ENCODE measurements at places on chromosomes 12 and 14.

DNA sequence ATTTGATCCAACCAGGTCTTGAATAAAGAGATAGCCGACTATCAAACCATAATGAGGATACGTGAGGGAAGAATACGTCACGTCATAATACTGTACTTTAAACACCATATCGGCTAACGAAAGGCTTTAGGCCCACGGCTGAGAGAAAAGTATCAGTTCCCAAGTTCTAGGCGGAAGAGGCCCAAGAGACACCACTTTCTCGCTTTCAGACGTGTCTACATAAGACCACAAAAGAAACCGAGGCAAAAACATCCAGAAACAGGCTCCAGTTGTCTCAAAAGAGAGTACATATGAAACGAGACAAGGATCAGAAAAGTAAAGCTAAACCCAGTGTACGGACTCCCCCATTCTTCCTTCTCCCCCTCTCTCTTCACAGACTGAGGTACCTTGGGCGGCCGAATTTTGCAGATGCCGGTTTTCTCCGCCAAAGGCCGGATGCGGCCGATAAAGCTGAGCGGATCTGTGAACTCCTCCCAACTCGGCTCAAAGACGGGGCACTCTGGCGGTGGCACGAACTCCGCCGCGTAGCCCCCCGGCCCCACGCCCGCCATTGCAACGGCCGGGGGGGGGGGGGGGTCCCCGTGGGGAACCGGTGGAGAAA lies 479 bp downstream of the KDM5A start:
- no peak for DNase-seq

DNA sequence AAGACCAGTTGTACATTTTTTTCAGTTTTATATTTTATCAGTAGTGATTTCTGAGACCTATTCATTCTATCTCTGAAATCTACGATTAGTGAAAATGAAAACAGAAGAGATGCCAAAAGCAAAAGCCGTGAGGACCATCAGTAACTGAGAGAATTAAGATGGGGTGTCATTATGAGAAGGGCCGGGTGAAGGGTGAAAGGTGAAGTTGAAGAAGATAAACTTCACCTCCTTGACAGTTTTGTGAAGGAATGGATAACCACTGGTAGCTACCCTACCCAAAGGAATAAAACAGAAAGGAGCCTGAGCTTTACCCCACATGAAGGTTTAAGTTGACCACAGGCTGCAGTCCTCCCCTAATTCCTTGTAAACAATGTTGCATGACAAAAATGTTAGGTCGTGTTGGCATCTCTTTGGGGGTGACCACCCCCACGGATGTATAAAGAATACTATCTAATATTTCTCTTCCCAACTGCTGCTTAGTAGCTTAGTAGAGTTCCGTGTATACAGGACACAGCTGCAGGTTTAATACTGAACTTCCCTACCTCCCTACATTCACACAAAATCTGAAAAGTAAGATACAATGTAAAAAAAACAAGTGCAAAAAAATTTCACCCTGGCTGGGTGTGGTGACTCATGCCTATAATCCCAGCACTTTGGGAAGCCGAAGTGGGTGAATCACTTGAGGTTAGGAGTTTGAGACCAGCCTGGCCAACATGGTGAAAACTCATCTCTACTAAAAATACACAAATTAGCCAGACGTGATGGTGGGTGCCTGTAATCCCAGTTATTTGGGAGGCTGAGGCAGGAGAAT lies 23.9 kb downstream of the GPR19 start:
- no peak for DNase-seq

- no peak for DNase-seq
These were observed 14.9 kb upstream of the IFT81 start for GRCh38 chr12:110109037-110109836.

DNA sequence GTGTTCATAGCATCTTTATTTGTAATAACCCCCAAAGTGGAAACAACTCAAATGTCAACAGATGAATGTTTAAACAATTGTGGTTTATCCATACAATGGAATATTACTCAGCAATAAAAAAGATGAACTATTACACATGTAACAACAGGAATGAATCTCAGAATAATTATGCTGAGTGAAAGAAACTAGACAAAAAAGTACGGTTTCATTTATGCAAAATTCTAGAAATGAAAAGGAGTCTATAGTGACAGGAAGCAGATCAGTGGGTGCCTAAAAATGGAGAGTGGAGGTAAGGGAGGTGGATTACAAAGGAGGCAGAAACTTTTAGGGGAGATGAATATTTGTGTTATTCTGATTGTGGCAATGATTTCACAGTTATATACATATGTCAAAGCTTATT lies 4.8 kb downstream of the PRKCH start:
- no peak for DNase-seq

DNA sequence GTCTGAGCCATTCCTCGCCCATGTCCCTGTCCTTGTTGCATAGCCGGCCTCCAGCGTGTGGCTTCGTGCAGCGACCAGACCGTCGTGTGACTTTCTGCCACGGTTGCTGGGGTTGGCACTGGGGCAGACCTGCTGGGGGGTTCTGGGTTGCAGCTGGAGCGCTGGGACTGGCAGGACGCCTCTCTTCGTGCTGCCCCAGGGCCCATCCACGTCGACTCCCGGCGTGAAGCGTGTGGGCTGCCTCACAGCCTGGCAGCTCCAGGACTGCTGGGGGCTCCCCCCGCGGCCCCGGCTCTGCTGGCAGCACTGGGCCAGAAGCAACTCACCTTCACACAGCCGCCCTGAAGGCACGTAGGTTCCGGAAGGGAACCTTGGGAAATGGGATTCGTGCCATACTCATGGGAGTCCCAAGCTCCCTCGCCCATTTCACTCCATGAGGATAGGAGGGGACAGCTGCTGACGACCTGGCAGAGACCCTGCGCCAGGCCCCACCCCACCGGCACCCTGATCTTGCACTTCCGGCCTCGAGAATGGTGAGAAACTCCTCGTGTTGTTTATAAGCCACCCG lies 51.9 kb downstream of the GALNT9 start:
- no peak for DNase-seq

DNA sequence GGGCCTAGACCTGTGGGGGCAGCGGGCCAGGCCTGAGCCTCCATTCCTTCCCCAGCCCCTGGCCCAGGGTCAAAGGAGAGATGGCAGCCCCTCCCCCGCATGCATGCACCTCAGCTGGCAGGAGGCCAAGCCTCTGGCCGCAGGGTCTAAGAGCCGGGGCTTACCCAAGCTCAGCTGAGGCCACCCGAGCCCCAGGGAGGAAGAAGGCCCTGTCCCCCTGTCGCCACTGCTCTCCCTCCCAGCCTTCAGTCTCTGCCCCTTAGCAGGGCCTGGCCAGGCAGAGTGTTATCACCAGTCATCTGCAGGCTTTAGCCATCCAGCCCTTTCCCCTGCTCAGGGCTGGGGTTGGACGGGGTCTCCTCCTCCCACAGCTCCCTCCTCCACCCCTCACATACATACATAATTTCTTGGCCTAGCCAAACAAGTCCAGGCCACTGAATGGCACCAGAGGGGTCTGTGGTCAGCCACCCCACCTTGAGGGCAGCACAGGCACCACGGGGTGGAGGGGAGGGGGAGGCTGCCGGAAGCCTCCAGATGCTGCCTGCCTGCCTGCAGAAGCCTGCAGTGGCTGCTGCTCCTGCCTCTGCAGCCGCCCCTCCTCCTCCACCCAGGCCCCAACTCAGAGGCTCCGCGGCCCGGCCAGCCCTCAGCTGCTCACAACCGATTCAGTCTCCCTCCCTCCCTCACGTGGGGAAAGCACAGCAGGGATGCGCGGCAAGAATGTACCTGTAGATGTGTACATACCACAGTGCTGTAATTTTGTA lies 22.8 kb downstream of the RAB35 start:
- no peak for DNase-seq

GRCh38 chr12:93348575-93349435 lies 28.9 kb upstream of the NUDT4 start:
- DNase-seq = no peak

GRCh38 chr14:77063571-77064171 lies 34.4 kb upstream of the CIPC start:
- no peak for DNase-seq

DNA sequence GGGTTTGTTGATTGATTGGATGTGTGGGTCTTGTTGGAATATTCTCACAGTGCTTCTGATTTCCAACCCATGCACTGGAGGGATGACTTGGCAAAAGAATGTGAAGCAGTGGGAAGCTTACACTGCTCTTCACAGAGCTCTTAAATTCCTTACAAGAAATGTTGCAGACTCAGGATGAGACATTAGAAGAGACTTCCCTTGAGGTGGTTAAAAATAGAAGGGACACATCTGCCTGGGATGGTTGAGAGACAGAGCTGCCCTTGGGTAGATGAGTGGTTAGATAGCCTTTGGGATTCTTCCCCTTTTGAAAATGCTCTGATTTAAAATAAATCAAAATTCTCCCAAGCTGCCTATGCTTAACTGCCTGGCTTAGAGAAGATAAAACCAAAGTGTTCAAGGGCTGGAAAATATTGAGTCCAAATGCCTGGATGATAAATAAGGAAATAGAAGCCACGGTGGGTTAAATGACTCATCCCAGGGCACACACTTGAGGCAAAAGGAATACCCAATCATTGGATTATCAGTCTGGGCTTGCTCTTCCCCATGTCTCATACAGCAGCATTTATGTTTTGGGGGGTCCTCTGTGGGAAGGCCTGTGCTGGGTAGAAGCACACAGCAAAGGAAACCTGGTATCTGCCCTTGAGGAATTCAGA lies 264.3 kb downstream of the AKAP6 start:
- no peak for DNase-seq

- no peak for DNase-seq
These were observed 230.0 kb downstream of the MSRB3 start for GRCh38 chr12:65508276-65509035.

DNA sequence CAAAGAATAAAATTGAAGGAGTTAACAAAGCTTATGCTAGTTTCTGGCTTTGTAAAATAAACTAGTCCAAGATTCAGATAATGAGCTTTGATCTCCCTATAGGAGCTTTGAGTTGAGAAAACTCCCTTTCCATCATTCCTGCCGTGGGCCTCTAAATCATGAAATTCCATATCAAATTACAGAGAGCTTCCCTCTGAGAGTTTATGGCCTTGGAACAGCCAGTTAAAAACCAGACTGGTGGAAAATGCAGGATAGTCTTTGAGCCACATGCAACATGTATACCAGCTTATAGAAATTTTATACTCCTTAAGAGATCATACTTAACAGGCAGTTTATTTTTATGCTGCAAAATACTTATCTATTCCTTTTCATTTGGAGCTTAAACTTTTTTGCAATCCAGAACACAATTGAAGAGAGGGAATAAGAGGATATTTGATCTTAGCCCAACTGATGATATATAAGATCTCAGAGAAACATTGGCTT lies 175.8 kb upstream of the ATP2B1 start:
- no peak for DNase-seq

GRCh38 chr12:130041983-130042812 lies 120.1 kb upstream of the FZD10 start:
- DNase-seq = peak; percentile 6

- DNase-seq = no peak
These were observed 16.7 kb upstream of the CRY1 start for GRCh38 chr12:107109726-107110719.

DNA sequence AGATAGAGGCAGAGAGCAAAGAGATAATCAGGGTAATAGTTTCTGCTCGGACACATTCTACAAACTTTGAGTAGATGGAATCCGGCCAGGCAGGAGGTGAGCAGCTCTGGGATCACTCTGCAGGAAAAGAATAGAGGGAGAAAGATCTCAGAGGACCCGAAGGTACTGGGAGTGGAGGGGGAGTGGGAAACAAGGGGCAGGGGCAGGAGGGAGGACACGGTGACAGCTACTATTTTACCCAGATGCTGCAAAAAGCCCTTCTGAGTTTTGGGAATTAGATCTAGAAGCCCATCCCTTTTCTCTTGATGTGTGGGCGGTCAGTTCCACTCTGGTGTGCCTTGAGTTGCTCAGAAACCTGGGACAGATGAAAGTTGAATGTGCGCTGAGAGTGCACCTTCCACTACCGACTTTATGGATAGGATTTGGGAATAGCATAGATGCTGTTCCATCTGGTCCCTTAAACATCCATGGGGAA lies 556 bp downstream of the GPRC5A start:
- no peak for DNase-seq

GRCh38 chr12:129641926-129642325 lies 261.9 kb downstream of the TMEM132D start:
- DNase-seq = no peak

GRCh38 chr12:49230805-49231194 lies 34.1 kb upstream of the TUBA1C start:
- no peak for DNase-seq

GRCh38 chr14:68719634-68720384 lies 73.1 kb downstream of the ZFP36L1 start:
- DNase-seq = no peak

DNA sequence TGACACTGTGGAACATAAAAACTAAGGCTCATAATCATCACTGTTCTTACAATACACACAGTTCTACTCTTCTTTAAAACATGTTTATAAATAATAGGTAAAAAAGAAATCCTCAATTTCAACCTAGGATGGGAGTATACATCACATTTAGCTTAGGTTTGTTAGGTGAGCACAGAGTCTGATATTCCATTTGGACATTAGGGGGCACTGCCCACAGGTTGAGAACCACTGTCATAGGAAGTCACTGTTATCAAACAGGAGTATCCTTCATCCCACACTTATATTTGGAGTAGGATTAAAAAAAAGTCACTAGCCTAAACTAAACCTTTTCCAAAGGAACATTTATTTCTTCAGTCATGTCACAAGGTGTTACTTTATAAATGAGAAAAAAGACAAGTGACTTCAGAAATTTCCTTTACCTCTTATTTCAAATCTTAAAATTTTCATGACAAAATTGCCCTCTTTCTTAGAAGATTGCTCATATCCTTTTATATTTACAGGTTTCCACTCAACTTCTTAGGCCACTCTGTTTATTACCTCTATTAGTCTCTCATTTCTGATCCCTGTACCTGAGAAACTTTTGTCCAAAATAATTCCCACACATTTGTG lies 240.6 kb downstream of the CPNE8 start:
- peak; percentile 27 for DNase-seq

DNA sequence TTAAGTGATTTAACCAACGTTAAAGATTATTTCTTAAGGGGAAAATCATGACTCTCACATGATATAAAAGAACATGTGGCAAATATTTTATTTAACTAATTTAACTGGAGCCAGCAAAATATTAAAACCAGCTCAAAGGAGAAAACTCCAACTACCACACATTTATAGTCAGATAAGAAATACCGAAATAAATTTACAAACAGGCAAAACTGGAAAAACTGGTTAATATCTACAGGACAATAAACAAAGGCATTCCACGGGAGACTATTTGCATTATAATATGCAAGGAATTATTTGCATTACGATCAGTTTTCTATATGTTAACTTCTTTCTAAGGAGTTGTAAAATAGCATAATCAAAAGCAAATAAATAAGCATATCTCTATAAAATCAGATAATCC lies 13.8 kb upstream of the BCL2L14 start:
- no peak for DNase-seq

DNA sequence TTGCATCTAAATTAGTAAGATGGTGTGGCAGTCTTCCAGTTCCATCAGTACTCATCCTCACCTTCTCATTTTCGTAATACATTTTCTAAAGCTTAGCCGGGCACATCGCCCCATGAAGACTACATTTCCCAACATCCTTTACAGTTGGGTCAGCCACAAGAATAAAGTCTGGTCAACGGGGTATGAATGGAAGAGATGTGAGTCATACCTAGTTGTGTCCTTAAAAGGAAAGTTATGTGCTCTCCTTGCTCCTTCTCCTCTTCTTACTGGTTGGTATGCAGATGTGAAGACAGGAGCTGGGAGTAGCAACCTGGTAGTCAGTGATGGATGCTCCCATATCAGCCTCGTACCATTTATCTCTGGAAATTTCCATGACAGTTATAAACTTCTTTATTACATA lies 35.9 kb upstream of the EGLN3 start:
- no peak for DNase-seq

GRCh38 chr12:118841588-118841987 lies 139.8 kb upstream of the SRRM4 start:
- no peak for DNase-seq

GRCh38 chr14:100740929-100741328 lies 14.2 kb downstream of the DLK1 start:
- no peak for DNase-seq

Data from hematopoietic multipotent progenitor cell (in vitro differentiated cells).